A172 (cell line): ENCODE measurements at places on chromosomes 5 and 9. TPM values are rescaled to one million over a fixed set of nuclear protein-coding genes. Genes with fewer than 3 reads are reported as not detected.
A peak's percentile ranks its signal among the peaks of the same experiment; 100 is the strongest.

DNA sequence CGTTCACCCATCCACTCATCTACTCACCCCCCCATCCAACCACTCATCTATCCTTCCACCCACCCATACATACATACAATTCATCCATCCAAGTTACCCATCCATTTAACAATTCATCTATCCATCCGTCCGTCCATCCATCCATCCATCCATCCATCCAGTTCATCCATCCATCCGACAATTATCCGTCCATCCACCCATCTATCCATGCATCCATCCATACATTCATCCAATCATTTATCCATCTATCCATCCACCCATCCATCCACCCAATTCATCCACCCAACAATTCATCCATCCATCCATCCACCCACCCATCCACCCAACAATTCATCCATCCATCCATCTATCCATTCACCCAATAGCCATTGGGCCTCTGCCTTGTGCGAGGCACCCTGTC lies 173.2 kb upstream of the MVB12B start:
- no peak for DNase-seq

- no peak for DNase-seq
Measured at GRCh38 chr9:110738982-110739381, 70.4 kb downstream of the MUSK start.

- DNase-seq, result no peak
Measured at GRCh38 chr5:43286623-43287022, 26.6 kb downstream of the HMGCS1 start.

- DNase-seq, result no peak
Measured at GRCh38 chr9:84932915-84933527, 263.5 kb downstream of the NTRK2 start.

GRCh38 chr5:178589180-178590140 lies 733 bp downstream of the COL23A1 start:
- DNase-seq, result no peak

DNA sequence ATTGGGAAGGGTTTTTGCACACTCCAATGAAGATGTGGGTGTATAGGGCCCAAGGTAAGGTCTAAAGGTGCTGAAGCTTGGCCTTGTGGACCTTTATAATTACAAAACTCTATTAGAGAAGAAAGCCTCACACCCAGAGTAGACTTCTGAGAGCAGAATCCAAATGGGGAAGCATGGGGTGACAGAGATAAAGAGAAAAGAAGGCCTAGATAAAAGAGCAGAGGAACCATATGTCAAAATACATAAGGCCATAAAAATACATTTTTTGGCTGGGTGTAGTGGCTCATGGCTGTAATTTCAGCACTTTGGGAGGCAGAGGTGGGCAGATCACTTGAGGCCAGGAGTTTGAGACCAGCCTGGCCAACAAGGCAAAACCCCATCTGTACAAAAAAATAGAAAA lies 27.4 kb upstream of the TCERG1 start:
- no peak for DNase-seq

DNA sequence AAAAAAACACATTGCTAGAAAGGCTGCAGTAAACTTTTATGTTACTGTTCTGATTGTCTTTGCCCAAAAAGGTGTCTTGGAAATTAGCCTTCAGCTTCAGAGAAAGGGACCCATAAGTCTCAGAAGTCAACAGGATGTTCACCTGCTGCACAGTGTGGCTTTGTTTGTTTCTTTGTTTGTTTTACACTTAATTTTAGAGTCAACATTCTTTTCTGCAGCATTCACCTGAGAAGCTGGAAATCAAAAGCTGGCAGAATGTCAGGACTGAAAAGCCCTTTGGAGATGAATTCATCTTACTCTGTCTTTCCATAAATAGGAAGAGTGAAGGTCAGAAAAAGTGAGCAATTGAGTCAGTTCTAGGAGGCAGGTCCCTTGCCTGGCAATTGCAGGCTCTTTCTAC lies 170.0 kb downstream of the PAPPA start:
- no peak for DNase-seq

DNA sequence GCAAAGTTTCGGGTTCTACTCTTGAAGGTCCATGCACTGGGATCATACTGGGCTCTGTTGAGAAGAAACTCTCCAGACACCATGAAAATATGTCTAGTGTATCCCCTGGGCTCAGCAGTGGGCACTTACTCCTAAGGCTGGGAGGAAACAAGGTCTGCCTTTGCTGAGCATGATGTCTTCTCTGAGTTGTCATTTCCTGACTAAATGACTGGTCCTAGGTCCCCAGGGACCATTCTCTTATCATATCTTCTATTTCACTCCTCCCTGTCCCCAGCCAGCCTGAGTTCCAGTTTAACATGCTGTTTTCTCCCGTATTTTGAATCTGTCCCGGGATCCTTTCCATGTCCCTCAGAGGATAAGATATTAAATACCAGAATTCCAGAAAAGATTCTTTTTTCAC lies 225.4 kb downstream of the MTRR start:
- DNase-seq, result no peak

GRCh38 chr5:14364576-14365472 lies 216.8 kb upstream of the OTULINL start:
- no peak for DNase-seq

- DNase-seq, result no peak
Measured at GRCh38 chr5:157651623-157652376, 438 bp downstream of the SOX30 start.

DNA sequence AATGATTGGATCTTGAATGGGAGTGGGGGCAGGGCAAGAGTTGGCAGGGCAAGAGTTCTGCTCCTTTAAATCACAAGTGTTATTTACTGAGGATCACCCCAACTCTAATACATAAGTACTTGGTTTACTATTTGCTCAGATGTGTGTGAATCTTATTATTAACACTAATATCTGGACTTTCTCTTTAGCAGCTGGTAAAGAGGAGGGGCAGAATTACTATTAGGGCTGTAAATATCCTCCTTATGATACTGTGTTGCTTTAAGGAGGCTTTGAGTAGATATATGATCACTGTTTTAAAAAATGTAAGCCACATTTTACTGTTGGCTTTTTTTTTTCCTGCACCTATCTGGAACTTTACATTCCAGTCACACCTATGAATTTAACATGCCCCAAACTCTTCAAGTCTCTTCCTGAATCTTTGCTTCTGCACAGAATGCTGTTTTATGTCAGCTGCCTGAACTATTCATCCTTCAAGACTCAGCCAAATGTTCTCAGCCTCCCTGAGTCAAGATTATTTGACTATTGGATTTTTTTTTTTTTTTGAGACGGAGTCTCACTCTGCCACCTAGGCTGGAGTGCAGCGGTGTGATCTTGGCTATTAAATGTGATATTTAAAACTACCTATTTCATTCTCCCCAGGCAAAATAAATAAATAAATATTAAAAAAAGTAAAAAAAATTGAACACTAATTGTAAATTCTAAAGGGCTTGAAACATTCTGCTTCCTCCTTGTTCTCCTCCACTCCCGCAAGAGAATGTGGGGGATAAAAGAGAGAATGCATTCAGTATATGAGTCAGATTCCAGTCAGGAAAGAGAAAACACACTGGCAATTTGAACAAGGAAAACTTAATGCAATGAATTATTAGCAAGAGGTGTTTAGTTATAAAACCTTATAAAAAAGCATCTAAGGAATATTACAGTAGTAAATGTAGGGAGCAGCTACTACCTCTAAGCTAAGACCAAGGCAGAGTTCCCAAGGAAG lies 99.3 kb downstream of the FOCAD start:
- DNase-seq, result no peak

- no peak for DNase-seq
Measured at GRCh38 chr5:4674166-4674565, 466.0 kb upstream of the ADAMTS16 start.

GRCh38 chr5:57862942-57863341 lies 380.3 kb upstream of the ACTBL2 start:
- no peak for DNase-seq

DNA sequence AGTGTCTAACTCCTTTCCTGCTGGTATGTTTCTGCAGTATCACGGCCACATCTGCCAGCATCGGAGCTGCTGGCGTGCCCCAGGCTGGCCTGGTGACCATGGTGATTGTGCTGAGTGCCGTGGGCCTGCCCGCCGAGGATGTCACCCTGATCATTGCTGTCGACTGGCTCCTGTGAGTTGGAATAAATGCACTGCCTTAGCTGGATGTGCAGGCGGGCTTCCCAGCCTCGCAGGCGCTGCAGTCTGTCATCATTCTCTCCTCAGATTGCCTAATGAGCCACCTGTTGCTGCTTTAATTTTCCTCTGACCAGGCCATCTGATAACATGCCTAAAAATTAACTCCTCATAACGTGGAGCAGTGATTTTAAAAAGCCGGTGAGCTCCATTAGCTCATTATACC lies 79.1 kb upstream of the PLPP6 start:
- no peak for DNase-seq

DNA sequence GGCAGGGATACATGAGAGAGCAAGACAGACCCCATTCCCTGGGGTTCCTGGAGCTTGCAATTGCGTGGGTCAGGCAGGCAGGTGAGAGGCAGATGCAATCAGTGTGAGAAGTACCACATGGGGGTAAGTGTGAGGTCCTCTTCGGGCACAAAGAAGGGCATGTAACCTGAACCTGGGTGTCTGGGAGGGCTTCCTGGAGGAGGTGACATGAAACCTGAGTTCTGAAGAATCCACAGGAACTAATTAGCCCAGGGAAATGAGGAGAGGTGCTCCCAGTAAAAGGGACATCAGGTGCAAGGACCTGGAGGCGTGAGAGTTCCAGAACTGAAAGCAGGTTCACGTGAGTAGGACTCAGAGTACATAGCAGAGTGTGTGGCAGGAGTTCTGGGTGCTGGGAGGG lies 2.5 kb downstream of the AMBP start:
- no peak for DNase-seq

DNA sequence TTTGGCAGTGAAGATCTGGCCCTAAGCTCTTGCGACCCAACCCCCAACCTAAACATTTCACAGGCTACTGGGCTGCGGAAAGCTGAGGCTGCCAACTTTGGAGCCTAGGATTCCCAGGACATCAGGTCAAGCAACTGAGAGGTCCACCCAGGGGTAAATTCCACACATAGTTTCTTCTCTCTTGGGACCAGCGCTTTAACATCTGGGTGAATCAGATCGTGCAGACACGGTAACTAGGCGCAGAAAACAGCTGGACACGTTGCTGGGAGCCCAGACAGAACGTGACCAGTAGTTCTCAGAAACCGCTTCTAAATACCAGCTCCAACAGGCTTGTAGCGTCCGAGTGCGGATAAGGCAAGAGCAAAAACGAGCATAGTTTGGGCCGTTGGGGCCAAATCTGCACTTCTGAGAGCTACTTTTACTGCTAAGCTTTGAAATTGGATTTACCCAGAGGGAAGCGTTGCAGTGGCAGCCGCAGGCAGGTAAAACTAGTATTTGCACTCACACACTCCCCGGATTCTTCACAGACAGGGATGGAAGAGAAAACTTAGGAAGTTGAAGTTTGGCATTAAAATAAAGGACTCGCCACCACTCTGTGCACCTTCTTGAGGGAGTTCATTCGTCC lies 11.8 kb downstream of the ITGA1 start:
- peak; percentile 35 for DNase-seq

DNA sequence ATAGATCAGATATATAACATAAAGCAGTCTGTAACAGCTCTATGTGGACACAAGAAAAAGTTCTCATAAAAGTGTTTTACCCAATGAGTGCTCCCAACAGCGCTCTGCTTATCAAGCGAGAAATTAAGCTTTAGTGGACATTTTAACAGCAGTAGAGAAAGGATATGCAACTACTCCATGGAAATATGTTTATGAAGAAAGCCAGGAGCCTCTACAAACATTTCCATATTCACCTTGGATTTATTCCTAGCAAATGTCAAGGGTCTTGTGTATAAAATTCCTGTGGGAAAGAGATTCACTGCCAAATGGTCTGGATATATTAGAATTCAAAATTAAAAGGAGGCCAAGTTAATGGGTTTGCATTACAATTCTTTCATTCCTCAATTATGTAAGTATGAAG lies 66.5 kb downstream of the DTWD2 start:
- no peak for DNase-seq

DNA sequence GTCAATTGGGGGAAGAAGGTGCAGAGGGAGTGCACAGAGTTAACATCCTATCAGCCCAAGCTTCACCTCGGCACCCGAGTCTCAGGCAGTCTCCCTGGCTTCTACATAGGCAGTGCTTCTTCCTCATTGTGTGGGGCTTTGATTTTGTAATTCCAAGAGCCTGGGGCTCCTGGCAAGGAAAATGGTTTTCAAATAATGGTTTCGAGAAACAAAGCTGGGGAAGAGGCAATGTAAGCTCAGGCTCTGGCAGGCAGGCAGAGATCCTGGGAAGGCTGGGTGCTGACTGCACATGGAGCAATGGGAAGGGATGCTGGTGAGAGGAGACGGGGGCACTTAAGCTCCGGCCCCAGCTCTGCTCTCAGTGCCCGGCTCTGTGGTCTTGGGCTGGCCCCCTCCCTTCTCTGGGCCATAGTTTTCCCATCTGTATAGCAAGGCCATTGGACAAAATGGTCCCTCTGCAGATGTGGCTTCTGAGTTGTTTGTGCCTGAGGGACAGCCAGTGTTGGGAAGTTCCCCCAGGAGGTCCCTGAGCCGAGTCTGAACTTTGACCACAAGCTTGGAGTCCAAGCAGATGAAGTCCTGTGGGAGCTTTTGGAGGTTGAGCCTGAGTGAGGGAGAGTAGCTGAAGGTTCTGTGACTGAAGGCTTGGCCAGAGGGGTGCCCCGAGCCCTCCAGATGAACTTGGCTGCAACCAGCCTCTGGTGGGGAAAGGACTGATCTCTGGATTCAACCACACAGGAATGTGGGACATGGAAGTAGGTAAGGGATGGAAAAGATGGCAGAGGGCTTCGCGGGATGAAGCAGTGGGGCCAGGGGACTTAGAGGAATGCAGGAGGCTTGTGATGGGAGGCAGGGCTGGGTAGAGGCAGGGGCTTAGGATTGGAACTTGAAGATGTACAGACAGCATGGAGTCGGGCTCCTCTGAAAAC lies 28.5 kb upstream of the IL17B start:
- DNase-seq, result no peak

DNA sequence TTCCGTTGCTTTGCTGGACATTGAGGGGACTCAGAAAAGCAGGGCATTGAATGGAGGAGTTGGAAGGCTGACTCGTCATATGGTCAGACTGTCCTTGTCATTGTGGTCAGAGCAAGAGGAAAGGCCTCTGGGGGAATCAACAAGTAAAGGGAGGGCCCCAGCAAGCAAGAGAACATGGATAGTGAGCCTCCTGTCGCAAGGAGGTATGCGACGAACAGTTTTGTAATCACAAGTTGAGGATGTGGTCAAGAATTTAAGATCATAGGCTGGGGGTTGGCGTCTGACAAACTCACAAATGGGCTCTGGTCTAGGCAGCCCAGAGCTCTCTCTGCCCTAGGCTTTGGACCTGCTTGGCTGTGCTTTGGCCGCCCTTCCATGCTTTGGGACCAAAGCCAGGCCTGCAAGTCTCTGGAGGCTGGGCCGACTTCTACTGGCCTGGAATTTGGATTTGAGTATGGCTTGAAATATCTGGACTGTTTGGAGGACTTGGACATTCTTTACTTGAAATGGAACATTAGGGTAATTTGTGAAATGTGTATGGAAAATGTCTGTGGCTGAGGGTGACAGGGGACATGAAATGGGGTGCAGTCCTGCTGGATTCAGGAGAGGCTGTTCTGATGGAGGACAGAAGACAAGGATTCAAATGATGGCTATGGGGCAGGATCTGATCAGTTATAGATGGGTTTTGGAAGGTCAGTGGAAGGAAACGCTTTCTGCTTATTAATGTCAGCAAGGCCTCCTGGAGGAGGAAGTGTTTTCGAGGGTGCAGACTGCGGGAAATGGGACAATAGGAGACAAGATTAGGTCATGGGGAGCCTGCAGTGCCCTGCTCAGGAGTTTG lies 19.2 kb upstream of the NDST1 start:
- no peak for DNase-seq

The TAS2R1 gene
- not detected in 2 replicates for total RNA-seq

The CNTFR gene
- 0.69 TPM in 1 of 2 replicates, not detected in the other for total RNA-seq

The ANXA2R gene
- 8.0 and 9.4 TPM in 2 replicates for total RNA-seq

The SPARC gene
- total RNA-seq, result 3,811 and 5,357 TPM in 2 replicates

The MVB12B gene
- 10.7 TPM in 2 replicates for total RNA-seq

The FAM221B gene
- total RNA-seq, result not detected in 2 replicates

The SPATA31A3 gene
- not detected in 2 replicates for total RNA-seq

The TMEFF1 gene
- total RNA-seq, result 8.6 and 16.3 TPM in 2 replicates
